Right cardiac atrium (tissue), 5 donors: ENCODE measurements at places on chromosomes 3 and 15. TPM values are rescaled to one million over a fixed set of nuclear protein-coding genes. Genes with fewer than 3 reads are reported as not detected.

The MYO5C gene
- polyA plus RNA-seq: 1.6 TPM

The CCPG1 gene
- 33.6 TPM for polyA plus RNA-seq

The PPP2R3A gene
- polyA plus RNA-seq: 26.4 TPM

The TICRR gene
- 0.09 TPM for polyA plus RNA-seq

The AMT gene
- 20.0 TPM for polyA plus RNA-seq

The ARGFX gene
- polyA plus RNA-seq: not detected

The PODXL2 gene
- polyA plus RNA-seq: 2.0 TPM

The IQCB1 gene
- 5.9 TPM for polyA plus RNA-seq

The RASGRF1 gene
- polyA plus RNA-seq: 0.05 TPM

DNA sequence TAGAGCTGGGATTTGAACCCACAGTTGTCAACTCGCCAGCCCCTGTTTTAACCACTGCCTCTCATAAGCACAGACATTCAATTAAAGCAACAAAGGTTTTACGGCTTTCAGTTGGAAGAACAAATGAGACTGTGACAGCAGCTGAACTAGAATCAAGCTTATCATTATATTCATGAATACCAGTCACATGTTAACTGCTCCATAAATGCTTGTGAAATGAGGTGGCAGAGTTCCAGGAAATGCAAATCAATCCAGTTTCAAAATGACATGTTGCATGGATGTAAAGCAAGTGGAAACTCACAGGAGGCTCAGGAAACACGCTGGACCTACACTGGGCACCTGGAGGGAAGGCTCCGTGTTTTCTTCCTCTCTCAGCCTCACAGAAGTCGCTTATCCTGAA is 3.9 kb downstream of the GP5 start:
- DNase-seq: no peak

DNA sequence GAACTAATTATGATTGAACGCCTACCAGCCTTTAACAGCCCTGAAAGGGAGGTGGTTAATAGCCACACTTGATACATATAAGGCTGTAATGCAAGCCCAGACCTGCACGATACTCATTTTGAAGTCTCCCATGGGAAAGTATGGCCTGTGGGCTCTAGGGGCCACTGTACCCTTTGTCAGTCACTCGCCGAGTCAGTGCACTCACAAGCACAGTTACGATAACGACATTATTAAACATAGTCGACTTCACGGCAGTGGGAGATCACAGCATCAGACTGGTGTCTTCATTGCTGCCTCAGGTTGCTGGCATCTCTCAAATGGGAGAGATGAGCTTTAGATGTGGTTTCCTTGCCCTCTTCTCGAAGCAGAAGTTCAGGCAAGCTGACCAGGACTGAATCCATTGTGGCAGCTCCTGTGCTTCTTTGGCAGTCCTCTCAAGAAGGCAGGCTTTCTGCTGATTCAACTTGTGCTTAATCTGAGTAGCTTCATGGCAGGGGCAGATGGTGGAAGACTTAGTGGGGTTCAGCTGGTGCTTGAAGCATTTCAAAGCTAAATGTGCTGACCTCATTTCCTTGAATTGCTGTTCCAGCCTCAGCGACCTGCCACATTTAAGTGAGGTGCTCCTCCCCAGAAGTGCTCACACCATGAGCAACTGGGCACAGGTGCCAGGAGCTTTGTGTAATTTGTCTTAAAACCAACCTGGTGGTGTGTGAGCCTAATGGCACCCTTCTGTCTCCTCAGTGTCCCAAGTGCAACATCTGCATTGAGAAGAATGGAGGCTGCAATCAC is 15.8 kb upstream of the P4HTM start:
- DNase-seq: no peak

GRCh38 chr3:198021320-198021719 is 61.3 kb downstream of the LMLN start:
- no peak for DNase-seq

DNA sequence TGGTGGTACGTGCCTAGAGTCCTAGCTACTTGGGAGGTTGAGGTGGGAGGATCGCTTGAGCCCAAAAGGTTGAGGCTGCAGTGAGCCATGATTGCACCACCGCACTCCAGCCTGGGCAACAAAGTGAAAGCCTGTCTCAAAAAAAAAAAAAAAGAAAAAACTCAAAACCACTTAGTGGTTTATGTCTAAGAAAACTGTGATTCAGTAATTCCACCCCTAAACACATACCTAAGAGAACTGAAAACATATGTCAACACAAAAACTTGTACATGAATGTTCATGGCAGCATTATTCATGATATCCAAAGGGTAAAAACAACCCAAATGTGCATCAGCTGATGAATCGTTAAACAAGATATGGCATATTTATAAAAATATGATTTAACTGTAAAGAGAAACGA is 14.3 kb downstream of the SPG21 start:
- DNase-seq: no peak

- no peak for DNase-seq
Measured at GRCh38 chr3:115148142-115148790, 1.2 kb upstream of the ZBTB20 start.

DNA sequence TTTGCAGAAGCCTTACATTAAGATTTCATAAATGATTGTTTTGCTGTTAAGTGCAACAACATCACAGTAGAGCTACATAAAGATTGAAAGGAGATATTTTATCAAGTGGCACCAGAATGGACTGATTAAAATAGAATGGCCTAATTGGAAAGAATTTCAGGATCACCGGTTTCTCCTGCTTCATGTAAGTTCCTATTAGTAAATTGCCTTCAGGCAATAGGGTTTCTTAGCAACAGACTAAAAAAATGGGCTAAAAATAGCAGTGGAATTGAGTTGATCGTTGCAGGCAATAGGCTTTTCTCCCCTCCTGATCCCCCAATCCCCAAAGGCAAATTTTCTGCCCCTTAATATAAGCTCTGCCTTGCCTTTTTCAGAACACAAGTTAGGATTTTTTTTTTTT is 917 bp downstream of the LNP1 start:
- no peak for DNase-seq

- DNase-seq: no peak
Measured at GRCh38 chr15:94205366-94205765, 26.0 kb upstream of the MCTP2 start.

DNA sequence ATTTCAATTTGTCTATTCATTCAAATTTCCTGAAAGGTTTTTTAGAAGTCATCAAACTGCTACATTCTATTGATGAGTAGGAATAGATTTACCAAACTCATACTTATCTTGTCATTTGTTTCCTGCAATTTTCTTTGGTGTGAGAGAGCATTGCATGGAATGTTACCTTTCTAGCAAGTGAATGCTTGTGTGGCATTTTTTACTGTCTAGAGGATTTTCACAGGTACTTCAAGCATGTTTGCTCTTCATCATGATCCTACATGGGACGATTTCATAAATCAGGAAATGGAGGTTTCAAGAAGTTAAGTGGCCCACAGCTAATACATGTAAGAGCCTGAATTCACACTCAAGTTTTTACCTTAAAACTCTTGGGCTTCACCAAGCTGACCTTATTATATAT is 26.1 kb downstream of the TGFBR2 start:
- no peak for DNase-seq

- DNase-seq: no peak
Measured at GRCh38 chr3:33790091-33790490, 8.3 kb upstream of the PDCD6IP start.

DNA sequence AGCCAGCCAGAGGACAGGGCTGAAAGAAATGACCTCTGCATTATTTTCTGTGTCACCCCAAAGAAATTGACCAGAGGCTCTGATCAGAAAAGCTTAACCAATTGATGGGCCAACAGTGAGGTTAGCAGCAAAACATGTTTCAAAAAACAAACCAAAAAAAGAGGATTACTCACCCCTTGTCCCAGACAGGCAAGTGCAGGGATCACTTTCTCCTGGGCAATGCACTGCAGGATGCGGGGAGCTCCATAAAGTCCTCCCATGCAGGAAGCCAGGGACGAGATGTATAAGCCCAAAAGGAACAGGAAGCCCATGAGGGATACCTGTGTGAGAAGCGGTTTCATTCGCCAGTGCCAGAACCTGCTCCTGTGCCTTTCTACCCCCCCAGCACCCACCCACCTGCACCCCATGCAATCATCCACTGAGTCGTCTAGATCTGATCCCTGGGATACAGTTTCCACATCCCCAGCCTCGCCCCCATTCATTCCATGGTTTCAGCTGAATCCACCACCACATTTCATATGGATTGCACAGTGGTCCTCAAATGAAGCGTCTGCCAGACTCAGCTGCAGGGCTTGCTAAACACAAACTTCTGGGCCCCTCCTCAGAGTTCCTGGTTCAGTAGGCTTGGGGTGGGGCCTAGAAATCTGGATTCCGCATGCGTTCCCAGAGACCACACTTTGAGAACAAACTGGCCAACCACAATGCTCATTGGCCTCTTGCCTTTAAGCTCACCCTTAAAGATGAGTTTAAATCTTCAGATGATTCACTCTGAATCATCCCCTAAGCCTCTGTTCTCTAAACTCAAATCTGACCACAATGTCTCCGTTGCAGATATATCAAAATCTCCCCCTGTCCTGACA is 54.4 kb upstream of the HEG1 start:
- no peak for DNase-seq

DNA sequence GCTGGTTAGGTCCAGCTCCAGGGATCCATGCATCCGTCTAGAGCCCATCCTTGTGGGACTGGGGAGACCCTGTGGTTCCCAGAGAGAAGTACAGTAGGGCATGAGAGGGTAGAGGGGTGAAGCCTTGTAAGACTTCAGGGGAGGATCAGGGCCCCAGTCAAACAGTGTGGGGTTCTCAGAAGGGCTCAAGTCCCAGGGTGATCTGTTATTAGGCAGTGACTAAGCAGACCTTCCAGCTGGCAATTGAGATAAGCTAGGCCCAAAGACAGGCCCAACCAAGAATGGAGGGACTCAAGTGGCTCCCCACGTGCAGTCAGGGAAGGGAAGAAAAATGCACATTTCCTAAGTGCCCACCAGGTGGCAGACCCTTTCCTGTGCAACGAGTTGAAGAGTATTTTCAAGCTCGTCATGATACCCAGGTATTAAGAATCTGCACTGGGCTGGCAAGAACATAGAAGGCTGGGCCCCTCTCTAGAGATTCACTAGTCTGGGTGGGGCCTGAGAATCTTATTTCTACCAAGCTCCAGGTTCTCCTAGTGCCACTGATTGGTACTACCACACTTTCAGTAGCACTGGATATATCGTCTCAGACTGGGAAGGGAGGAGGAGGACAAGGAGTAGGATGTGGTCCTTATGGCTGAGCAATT is 240.8 kb downstream of the NR1D2 start:
- peak; percentile 34 for DNase-seq

- DNase-seq: no peak
Measured at GRCh38 chr3:136885357-136886213, 23.6 kb downstream of the NCK1 start.

GRCh38 chr3:14925729-14926591 is 21.4 kb upstream of the NR2C2 start:
- DNase-seq: no peak

DNA sequence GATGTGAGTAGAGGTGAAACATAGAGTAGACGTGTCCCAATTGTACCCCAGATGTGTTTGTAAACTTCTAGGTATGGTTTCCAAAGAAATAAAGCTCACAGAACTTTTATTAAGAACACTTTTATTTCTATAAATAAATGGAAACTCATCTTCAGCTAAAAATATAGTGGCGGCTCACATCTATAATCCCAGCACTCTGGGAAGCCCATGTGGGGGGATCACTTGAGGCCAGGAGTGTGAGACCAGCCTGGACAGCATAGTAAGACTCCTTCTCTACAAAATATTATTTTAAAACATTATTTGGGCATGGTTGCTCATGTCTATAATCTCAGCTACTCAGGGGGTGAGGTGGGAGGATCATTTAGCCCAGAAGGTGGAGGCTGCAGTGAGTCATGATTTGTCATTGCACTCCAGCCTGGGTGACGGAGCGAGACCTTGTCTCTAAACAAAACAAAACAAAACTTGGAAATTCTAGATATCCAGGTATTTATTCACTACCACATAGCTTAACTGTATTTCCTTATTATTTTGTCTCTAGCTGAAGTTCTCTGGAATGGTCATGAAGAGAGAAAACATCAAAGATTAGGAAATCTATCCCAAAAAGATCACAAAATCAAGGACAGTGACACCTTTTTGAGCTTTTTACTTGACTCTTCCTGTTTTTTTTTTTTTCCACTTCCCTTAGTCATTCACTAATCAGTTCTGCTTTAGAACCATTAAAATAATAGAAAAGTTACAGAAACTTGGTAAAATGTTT is 258.1 kb downstream of the TIGIT start:
- no peak for DNase-seq

GRCh38 chr3:119700269-119700919 is 2.4 kb upstream of the CFAP91 start:
- DNase-seq: no peak

DNA sequence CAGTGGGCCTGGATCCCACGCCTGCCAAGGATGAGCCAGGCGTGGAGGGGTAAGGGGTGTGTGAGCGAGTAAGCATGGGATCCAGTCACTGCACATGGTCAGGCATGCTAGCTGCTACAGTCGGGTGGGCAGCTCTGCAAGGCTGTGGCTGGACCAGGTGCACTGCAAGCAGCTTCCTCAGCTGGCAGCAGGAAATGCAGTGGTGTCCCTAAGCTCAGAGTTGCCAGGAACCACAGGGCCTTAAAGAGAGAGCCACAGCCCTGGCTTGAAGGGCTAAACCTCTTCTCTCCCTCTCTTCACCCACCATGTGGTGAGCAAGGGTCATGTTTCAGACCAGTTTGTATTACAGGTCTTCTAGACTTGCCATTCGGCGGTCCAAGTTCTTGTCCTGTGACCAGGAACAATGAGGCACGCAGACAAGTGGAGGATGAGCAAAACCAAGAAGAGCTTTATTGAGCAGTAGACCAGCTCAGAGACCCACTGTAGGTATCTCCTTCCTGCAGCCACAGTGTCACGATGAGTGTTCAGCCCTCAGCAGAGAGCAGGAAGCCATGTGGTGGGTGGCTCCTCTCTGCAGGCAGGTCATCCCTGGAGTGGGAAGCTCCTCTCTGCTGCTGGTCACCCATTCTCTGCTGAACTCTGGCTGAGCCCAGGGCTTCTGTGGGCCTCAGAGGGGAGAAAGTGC is 511.9 kb downstream of the PYDC2 start:
- peak; percentile 9 for DNase-seq

DNA sequence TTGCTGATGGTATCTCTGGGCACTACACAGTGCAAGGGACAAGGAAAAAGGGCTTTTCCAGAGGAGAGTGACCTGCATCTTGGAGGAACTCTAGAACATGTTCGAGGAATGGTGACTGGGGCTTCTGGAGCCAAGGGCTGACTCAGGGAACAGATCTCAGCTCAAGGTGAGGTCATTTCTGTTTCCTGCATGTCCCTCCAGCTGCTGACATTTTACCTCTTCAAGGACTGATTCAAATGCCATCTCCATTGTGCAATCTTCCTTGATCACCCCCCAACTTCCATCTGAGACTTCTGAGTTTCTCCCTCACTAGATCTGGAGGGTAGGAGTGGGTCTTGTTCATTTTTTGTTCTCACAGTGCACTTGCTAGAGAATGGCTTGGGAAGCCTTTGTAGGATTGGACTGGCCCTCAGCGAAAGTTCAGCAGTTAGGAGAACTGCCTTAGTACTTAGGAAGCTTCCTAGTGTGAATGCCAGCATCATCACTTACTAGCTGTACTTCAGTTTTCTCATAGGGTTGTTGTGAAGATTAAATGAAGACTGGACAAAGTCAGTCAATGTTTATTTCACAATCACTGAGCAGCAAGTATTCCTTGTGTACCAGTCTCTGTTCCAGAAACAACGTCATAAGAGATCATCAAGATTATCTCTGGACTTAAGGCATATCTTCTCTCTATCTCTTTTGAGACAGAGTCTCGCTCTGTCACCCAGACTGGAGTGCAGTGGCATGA is 2.6 kb upstream of the IDH3A start:
- DNase-seq: no peak
